Activated naive CD4-positive, alpha-beta T cell treated with anti-CD3 and anti-CD28 coated beads, Interleukin-2, amount 10 ng/mL, durations not matched to agents 5 hours and 36 hours (primary cell): ENCODE measurements at places on chromosomes 16 and 17. TPM values are rescaled to one million over a fixed set of nuclear protein-coding genes. Genes with fewer than 3 reads are reported as not detected.

HS3ST2 gene
- total RNA-seq: not detected

CSHL1 gene
- not detected for total RNA-seq

CHP2 gene
- total RNA-seq: not detected

HLF gene
- total RNA-seq: 0.30 TPM

DPEP2 gene
- 12.9 TPM for total RNA-seq

KRT32 gene
- total RNA-seq: not detected

ADAMTS18 gene
- not detected for total RNA-seq

HSD17B1 gene
- total RNA-seq: 0.73 TPM

DOC2A gene
- not detected for total RNA-seq

PYY gene
- not detected for total RNA-seq

ABCC11 gene
- total RNA-seq: not detected

TBC1D3 gene
- not detected for total RNA-seq
